Activated CD4-positive, alpha-beta memory T cell treated with anti-CD3 and anti-CD28 coated beads for 36 hours (primary cell): ENCODE measurements at places on chromosomes 3 and 15.

DNA sequence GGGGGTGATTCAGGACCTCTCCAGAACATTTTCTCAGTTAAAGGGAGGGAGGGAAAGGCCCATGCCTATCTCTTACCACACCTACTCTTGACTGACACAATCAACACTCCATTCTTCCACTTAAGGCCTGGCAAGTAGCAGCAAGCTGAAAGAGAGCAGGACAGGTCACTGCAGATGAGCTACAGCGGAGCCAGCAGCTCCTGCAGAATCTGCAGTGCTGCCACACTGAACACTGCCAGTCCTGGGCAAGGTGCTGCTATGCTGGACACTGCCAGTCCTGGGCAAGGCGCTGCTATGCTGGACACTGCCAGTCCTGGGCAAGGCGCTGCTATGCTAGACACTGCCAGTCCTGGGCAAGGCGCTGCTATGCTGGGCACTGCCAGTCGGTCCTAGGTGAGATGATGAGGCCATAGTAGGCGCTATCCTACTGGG, 143.7 kb downstream of the MYLK start:
- H3K27me3 ChIP-seq = peaks cover 9% of the 10 kb centered on the region
- H3K4me1 ChIP-seq = no peaks in the 10 kb centered on the region
- DNase-seq = no peak
- no peak overlapping the region for H3K27ac ChIP-seq

GRCh38 chr15:78550194-78550593, 9.9 kb downstream of the PSMA4 start:
- H3K36me3 ChIP-seq = peaks cover 33% of the 10 kb centered on the region
- no peak overlapping the region for H3K4me3 ChIP-seq
- H3K4me1 ChIP-seq = peaks cover under 1% of the 10 kb centered on the region
- no peaks in the 10 kb centered on the region for H3K27me3 ChIP-seq

- H3K27me3 ChIP-seq = peaks cover 20% of the 10 kb centered on the region
- H3K4me1 ChIP-seq = no peaks in the 10 kb centered on the region
- H3K4me3 ChIP-seq = no peak overlapping the region
- DNase-seq = no peak
- no peaks in the 10 kb centered on the region for H3K36me3 ChIP-seq
These were observed 67.0 kb upstream of the ACAN start for GRCh38 chr15:88736204-88736603.

DNA sequence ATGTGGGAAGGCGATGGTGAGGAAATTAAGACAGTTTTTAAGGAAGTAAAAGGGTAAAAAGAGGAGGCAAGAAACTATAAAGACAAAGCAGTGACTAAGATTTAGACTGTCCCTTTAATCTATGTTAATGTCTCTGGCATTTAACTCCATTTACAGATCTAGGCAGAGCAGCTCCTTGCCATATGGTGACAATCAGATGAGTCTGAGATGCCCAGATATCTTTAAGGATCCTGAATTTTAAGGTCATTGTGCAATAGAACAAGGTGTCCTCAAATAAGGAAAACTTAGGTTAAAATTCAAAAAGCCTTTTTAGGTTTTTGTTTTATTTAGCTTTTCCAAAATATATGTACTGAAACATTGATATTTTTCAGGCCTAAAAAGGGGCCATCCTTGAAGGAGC, 24.1 kb downstream of the RASGRP1 start:
- H3K36me3 ChIP-seq = peaks cover 52% of the 10 kb centered on the region
- peaks cover 92% of the 10 kb centered on the region for H3K4me1 ChIP-seq
- no peaks in the 10 kb centered on the region for H3K27me3 ChIP-seq

GRCh38 chr3:156862338-156862737, 36.2 kb downstream of the LEKR1 start:
- H3K36me3 ChIP-seq = no peaks in the 10 kb centered on the region
- H3K4me3 ChIP-seq = no peak overlapping the region
- no peaks in the 10 kb centered on the region for H3K4me1 ChIP-seq
- DNase-seq = no peak

- H3K4me3 ChIP-seq = no peak overlapping the region
- peaks cover 5% of the 10 kb centered on the region for H3K27me3 ChIP-seq
- H3K27ac ChIP-seq = no peak overlapping the region
- DNase-seq = no peak
- no peaks in the 10 kb centered on the region for H3K36me3 ChIP-seq
These were observed 284.8 kb upstream of the CTNNB1 start for GRCh38 chr3:40914475-40914874.

DNA sequence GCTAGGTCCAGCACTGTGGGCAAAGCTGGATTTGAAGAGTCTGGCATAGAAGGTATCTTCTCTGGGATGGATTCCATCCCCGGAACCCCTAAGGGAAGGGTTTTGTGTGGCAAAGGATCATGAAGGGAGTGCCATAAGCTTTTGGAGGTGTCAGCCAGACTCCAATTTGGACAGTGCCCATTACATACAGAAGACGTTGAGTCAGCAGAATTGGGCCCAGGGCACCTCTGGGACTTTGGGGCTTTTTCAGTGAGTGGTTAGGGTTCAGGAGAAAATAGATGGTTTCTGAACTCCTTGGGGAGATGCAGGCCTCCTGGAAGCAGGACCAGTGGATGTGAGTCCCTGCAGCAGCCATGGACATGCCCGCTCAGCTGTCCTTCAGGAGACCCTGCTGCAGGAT, 34.6 kb upstream of the XCR1 start:
- H3K4me3 ChIP-seq = no peak overlapping the region
- H3K27me3 ChIP-seq = peaks cover 28% of the 10 kb centered on the region
- peaks cover 36% of the 10 kb centered on the region for H3K4me1 ChIP-seq
- no peak overlapping the region for H3K27ac ChIP-seq
- DNase-seq = no peak

DNA sequence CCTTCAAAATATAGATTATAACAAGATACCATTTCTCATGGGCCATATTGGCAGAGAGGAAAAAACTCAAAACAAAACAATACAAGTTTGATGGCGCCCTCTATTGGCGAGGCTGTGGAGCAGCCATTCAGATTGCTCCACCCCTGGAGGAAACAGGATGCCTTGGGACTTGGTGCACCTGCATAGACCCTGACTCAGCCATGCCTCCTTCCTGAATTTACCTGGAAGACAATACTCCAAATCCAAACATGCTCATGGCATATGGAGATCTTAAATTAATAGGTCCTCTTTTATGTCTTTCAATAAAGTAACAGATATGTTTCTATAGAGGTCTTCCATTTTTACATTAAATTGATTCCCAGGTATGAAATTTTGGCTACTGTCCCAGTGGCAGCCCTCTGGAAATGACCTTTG, 90.0 kb downstream of the APBA2 start:
- H3K27ac ChIP-seq = no peak overlapping the region
- H3K36me3 ChIP-seq = no peaks in the 10 kb centered on the region

- no peaks in the 10 kb centered on the region for H3K4me1 ChIP-seq
- DNase-seq = no peak
- no peaks in the 10 kb centered on the region for H3K27me3 ChIP-seq
- H3K27ac ChIP-seq = no peak overlapping the region
- no peak overlapping the region for H3K4me3 ChIP-seq
These were observed 674.1 kb downstream of the MECOM start for GRCh38 chr3:168989396-168989795.

DNA sequence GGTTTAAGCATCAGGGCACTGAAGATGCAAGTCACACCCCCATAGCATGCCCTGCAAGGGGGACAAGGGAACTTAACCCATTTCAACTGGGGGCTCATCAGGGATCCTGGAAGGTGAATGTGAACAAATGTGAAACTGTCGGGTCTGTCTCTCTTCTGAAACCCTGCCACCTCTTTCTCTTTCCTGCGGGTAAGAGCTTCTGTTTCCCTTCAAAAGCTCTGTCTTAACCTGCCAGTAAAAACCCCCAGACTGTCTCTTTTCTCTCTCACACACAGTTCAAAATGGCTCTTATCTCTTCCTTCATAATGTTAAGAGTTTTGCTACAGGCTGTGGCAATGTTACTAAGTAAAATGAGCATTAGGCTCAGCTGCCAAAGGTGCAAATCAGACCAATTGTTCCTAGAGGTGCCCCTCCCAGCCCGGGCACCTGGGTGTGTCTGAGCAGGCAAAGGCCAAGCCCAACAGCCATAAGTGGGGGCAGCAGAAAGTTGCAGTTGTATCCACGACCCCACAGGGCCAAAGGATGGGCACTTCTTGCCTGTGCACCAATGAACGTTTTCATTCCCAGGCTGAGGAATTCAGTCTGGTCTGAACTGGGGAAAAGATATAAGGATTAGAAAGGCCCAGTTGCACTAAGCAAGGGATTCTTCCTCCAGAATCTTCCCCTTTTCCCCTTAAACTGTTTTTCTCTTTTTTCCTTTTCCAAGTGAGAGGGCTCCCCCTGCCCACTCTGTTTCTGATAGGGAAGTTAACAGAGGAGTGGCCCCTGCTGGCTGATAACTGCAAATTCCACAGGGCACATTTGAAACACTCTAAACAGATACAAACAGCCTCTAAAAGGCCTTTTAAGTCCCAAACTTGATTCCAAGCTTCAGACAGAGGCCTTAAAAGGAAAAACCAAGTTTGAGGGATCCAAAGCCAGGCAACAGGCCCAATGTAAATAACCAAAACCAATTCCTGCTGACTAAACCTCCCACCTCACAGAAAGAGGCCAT, 113.8 kb upstream of the EPHA6 start:
- H3K36me3 ChIP-seq = no peaks in the 10 kb centered on the region
- no peak for DNase-seq

DNA sequence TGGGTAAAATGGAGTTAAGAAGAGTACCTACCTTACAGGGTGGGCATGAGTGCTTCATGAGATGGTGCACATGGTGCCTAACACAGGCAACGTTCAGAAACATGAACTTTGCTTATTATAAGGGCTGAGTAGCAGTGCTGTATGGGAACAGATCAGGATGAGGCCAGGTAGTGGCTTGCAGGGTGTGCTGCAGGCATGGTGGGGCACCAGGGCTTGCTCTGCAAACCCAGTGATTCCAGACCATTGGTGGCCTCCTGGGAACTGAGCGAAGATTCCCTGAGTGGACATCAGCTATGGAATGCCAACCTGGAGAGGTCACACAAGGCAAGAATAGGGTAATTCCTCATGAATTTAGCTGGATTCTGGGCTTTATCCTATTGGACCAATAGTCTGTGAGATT, 15.8 kb downstream of the TMEM43 start:
- peaks cover 41% of the 10 kb centered on the region for H3K36me3 ChIP-seq
- DNase-seq = no peak

DNA sequence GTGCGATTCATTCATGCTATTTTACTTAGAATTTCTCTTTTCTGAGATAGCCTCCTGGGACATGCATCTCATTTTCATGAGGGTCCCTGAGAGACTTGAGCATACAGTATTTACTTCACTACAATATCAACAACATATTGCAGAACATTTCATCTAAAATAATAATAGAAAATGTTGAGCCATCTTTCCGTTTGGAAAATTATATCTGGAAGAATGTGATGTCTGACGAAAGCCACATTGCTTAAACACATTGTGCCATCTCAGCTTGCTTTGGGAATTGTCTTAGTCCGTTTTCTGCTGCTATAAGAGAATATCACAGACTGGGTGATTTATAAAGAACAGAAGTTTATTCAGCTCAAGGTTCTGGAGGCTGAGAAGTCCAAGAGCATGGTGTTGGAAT, 55.5 kb downstream of the DPH6 start:
- no peak overlapping the region for H3K4me3 ChIP-seq
- no peak for DNase-seq
- H3K4me1 ChIP-seq = no peaks in the 10 kb centered on the region

- H3K27me3 ChIP-seq = no peaks in the 10 kb centered on the region
- H3K27ac ChIP-seq = peak overlapping the region; percentile 76
These were observed 45.3 kb upstream of the NEDD4 start for GRCh38 chr15:56038707-56039106.

- peaks cover 3% of the 10 kb centered on the region for H3K36me3 ChIP-seq
- no peaks in the 10 kb centered on the region for H3K27me3 ChIP-seq
- DNase-seq = peak; percentile 37
These were observed 22.7 kb downstream of the ABHD6 start for GRCh38 chr3:58260261-58260731.

DNA sequence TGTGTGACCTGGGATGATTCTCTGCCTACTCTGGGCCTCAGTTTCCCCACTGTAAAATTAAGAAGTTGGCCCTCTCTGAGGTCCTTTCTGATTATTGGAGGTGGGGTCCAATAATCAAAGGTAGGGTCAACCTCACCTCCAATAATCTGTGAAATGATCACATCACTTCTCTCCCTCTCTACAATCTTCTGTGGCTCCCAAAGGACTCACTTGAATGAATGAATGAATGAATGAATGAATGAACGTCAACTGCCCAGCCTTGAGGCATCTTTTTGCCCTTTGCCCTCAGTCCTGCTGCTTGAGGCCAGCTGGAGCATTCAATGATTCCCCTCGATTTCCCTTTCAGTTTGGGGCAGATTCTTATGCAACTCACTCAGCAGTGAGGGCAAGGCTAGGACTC, 26.7 kb upstream of the GRIP2 start:
- H3K27ac ChIP-seq = no peak overlapping the region
- DNase-seq = no peak
- no peak overlapping the region for H3K4me3 ChIP-seq

GRCh38 chr3:140599496-140599895, 78.4 kb upstream of the TRIM42 start:
- no peaks in the 10 kb centered on the region for H3K4me1 ChIP-seq
- no peak overlapping the region for H3K27ac ChIP-seq
- no peaks in the 10 kb centered on the region for H3K27me3 ChIP-seq
- no peak overlapping the region for H3K4me3 ChIP-seq

DNA sequence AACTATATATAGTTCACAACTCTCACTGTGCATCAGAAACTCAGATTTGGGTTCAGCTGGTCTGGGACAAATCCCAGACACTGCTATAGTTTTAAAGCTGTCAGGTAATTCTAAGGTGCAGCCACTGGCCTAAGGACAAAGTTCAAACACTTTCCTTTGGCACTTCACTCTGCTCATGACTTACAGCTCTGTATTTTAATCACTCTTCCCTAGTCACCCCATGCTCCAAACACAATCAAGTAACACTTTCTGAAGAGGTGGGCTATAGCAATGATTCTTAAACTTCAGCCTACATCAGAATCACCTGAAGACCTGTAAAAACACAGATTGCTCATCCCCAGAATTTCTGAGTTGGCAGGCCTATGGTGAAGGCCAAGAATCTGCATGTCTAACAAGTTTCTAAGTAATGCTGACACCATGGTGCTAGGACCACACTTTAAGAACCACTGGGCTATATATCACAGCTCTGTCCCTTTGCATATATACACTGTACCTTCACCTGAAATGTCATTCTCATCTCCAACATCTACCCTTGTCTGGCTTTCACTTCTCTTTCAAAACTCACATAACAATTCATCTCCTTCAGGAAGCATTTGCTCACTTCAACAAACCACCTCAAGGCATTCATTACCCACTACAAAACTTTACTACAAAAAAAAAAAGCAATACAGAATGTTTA, 21.4 kb downstream of the STAG1 start:
- no peak for DNase-seq
- H3K27me3 ChIP-seq = no peaks in the 10 kb centered on the region
- H3K4me3 ChIP-seq = no peak overlapping the region
- H3K36me3 ChIP-seq = no peaks in the 10 kb centered on the region
- H3K27ac ChIP-seq = peak overlapping the region; percentile 39
